Hematopoietic multipotent progenitor cell treated with erythropoietin and hydrocortisone succinate and interleukin-3 and kit ligand, for 6 days (in vitro differentiated cells): ENCODE measurements at places on chromosomes 4 and X.

GRCh38 chr4:120921456-120922380, 808 bp downstream of the PRDM5 start:
- DNase-seq = peak; percentile 16

DNA sequence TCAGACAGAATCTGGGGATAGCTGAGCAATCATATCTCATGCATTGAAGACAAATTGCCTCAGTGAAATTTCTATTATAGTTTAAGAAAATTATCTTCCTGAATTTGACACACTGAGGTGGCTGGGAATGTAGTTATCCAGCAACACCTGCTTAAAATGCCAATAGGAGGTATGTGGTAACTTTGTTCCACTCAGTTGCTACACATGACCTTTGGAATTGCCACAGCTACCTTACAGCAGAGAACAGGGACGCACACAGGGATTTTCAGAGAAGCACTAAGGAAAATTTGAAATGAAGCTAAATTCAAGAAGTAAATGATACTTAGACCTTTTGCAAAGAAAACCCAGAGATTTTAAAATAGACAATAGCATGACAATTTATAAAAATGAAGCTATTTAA, 264.6 kb downstream of the IL1RAPL1 start:
- no peak for DNase-seq

GRCh38 chr4:37524267-37524666, 161.9 kb downstream of the RELL1 start:
- DNase-seq = no peak

GRCh38 chr4:43496188-43496587, 603.7 kb downstream of the GRXCR1 start:
- no peak for DNase-seq
